ENCODE measurements at places on chromosomes 16 and 17.
A peak's percentile ranks its signal among the peaks of the same experiment; 100 is the strongest.

- DNase-seq = no peak
Measured at GRCh38 chr16:53881371-53881770, 177.4 kb downstream of the FTO start.

GRCh38 chr16:16001596-16002255, 52.3 kb downstream of the ABCC1 start:
- no peak for DNase-seq

GRCh38 chr17:37047631-37048104, 98.9 kb downstream of the AATF start:
- peak; percentile 68 for DNase-seq

- no peak for DNase-seq
Measured at GRCh38 chr16:85052536-85052935, 24.9 kb downstream of the KIAA0513 start.

DNA sequence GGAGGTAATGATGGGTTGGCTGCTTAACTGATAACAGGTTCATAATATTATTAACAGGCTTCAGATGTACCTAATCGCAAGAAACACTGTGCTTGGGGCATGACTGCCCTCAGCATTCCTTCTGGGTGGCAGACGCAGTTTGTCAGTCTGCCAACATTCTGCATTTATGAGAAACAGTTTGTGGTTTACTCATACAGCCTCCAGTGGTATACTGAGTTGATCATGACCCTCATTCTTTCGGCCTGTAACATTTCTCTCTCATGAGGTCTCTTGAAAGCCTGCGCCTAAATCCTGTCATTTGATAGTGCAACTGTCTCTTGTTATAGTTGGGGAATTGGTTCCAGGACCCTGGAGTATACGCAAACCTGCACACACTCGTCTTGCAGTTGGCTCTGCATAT, 4.9 kb upstream of the RUSF1 start:
- no peak for DNase-seq

DNA sequence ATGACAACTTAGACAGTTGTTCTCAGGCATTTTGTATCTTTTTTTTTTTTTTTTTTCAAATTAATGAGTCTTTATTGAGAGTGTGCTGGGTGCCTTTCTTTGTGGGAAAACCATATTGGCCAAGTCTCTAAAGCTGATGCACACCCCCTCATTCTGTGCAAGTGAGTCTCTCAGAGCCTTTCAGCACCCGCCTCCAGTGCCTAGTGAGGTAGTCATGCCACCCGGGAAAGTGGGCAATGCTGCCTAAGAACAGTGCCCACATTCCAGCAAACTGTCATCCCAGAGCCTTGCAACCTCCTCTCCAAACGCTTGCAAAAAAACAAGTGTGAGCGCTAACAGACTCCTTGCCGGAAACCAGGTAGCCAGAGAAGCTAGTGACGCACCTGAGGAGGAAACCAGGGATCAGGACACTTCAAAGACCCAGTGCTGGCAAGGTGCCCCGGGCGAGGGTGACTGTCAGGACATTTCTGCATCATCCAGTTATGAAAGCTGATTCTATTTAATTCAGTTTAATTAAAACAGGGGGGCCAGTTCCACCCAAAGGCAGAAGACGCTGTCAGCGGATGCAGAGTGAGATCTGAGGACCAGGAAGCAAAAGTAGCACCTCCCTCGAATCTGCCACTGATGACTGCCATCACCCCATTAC, 34.9 kb downstream of the SMARCE1 start:
- no peak for DNase-seq

DNA sequence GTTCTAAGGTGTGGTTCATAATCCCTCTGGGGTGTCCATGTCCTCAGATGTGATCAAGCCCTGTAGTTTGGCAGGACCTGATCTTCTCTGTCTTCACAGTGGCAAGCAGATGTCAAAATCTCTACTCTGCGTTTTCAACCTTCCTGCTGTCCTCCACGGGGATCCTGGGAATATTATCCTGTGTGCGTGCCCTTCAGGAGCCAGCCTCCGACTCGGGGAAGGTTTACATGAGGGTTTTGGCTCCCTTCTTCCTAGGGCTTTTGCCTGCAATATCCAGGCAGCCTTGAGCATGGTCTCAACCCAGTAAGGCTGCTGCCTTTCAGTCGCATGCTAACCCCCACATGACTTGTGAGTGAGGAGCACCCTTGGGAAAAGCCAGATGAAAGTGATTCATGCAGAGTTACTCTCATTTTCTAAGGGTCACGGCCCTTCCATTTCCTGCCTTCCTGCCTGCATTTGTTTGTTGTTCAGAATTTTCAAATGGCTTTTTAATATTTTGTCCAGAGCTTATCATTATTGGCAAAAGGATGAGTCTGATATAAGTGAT, 202.2 kb upstream of the CHMP6 start:
- DNase-seq = peak; percentile 53

- DNase-seq = peak; percentile 52
Measured at GRCh38 chr17:50865060-50865867, 890 bp downstream of the TOB1 start.

DNA sequence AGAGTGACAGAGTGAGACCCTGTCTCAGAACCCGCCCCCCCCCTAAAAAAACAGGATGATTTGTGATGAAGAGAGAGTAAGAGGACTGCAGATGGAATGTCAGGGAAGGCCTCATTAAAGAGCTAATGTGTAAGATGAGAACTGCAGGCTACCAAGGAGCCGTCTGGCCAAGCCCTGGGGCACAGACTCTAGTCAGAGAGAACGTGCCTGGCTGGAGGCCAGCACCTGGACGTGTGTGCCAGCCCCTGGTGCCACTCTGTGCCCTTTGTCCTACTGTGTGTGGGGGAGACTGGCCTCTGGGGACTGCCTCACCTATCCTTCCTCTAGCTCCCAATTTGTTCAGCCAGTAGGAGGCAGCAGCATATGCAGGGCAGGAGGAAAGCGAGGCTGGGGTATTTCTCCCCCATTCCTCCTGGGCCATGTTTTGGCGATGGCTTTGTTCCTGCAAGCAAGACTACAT, 37.1 kb downstream of the KNOP1 start:
- DNase-seq = peak; percentile 36

DNA sequence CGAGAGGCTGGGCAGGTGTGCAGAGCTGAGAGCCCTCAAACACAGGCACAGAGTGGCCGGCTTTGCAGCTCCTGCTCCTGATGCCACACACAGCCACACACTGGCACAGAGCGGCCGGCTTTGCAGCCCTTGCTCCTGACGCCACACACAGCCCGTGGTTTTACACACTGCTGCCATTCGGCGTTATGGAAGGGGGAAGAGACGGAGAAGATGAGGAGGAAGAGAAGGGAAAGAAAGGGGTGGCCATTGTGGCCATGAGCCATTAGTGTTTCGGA, 26.8 kb downstream of the WSCD1 start:
- DNase-seq = no peak

DNA sequence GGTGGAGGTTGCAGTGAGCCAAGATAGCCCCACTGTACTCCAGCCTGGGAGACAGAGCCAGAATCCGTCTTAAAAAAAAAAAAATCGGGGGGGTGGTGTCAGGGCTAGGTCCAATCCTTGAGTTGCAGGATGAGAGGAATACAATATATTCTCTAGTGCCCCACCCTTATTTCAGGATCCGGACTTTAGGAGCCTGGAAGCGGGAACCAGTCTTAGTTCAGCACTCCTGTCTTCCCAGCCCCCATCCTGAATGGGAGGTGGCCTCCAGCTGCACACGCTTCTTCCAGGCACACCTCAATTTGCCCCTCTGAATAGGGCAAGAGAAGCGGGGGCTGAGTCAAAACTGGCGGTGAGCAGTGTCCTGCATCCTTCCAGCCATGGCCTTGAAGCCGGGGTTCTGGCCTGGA, 1.6 kb downstream of the FHOD1 start:
- no peak for DNase-seq

GRCh38 chr17:69175625-69176456, 34.1 kb upstream of the ABCA6 start:
- DNase-seq = no peak

GRCh38 chr17:57174591-57174990, 81.7 kb upstream of the MSI2 start:
- DNase-seq = no peak

GRCh38 chr17:10205549-10206185, 7.3 kb upstream of the GAS7 start:
- no peak for DNase-seq

DNA sequence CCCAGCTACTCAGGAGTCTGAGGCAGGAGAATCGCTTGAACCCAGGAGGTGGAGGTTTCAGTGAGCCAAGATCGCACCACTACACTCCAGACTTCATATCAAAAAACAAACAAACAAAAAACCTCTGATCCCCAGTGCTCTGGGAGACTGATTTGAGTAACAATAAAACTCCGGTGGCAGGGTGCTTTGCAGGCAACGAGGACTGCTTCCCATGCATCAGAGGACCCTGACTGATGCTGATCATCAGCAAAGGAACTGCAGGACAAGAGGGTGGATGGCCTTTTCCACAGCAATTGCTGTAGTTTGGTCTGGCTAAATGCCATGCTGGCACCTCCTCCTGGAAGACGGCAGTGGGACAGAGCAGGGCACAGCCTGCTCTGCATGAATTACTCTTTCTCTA, 6.4 kb upstream of the SLC39A11 start:
- DNase-seq = no peak

GRCh38 chr17:59329176-59330052, 2.0 kb upstream of the YPEL2 start:
- DNase-seq = peak; percentile 62

All from NCI-H1092 treated with DMSO at 0.1 percent for 48 hours (cell line).